Astrocyte of the spinal cord (primary cell): ENCODE measurements at places on chromosomes 7 and 10.
A peak's percentile ranks its signal among the peaks of the same experiment; 100 is the strongest.

DNA sequence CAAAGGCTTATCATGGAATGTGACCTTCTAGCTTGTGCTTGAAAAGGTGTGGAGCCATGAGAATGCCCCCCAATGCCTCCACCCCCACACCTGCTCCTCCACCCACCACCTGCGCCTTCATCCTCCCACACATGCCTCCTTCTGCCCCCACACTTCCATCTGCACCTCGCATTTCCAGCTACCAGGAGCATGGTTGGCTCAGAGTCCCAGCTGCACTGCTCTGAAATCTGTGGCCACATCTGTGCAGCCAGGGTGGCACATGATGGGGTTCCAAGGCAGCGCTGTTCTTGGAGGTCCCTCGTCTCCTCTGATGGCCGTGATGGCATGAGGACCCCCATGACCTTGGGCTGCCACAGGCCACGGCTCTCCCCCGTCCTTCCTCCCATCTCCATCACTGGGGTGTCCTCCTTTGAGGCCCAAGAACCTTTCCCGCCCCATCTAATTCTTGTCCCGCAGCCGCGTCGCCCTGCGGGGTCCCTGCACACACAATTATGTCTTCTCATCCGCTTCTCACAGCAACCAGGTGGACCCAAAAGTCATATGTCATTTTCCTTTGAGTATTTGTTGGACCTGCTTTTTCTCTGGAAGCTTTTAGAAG is 40.6 kb upstream of the CNPY1 start:
- no peak for DNase-seq

GRCh38 chr10:19580691-19581090 is 235.5 kb upstream of the PLXDC2 start:
- DNase-seq = no peak

DNA sequence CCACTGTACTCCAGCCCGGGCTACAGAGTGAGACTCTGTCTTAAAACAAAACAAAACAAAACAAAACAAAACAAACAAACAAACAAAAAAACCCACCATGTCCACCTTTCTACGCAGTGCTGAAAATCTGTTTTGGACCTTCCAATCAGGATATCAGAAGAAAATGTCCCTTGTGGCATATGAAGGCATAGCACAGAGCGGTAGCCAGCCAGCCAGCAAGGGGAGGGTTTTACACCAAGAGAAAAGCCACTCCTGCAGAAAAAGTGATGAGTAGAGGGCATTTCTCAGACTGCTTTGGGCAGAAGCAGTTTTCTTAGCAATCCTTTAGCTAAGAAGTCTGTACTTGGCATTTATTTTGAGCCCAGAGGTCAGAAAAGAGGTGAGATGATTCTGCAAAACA is 612.2 kb downstream of the TYW1 start:
- no peak for DNase-seq

DNA sequence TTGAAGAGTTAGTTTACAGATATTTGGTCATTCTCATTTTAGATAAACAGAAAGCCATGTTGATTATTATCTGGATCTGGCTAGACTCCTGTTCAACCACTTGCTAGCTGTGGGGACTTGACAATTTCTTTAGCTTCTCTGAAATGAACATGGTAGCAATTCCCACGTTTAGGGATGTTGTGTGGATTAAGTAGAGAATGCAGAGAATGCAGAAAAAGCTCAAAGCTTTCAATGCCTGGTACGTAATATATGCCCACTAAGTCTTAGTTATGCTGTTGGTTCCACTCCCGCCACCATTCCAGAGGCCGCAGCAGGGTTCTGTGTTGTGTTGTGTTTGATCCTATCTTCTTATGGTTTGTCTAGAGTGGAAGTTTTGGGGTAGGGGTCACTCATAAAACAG is 39.2 kb upstream of the RPA3 start:
- no peak for DNase-seq

- DNase-seq = peak; percentile 62
These were observed 14.0 kb upstream of the ATXN7L1 start for GRCh38 chr7:105890290-105890997.

- DNase-seq = no peak
These were observed 15.9 kb downstream of the NT5C2 start for GRCh38 chr10:103177123-103177522.

GRCh38 chr10:52779541-52780390 is 7.2 kb upstream of the MBL2 start:
- DNase-seq = peak; percentile 56

DNA sequence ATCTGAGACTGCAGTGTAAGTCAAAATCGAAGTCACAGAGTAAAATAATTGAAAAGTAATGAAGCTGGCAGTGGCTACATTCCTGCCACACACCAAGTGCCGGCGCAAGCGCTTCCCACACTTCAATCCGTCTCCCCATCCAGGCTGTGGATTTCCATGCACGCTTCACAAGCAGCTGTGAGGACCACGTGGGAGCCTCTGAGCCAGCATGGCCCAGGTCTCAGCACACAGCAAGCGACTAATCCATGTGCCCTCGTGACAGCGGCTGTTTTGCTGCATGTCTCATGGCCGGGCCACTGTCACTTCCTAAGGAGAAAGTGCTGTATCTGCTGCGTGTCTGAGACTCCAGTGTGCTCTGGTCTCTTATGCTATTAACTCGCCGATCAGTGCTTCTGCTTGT is 566.9 kb downstream of the DNAJB6 start:
- no peak for DNase-seq

GRCh38 chr7:8343556-8343955 is 81.6 kb upstream of the ICA1 start:
- DNase-seq = no peak

DNA sequence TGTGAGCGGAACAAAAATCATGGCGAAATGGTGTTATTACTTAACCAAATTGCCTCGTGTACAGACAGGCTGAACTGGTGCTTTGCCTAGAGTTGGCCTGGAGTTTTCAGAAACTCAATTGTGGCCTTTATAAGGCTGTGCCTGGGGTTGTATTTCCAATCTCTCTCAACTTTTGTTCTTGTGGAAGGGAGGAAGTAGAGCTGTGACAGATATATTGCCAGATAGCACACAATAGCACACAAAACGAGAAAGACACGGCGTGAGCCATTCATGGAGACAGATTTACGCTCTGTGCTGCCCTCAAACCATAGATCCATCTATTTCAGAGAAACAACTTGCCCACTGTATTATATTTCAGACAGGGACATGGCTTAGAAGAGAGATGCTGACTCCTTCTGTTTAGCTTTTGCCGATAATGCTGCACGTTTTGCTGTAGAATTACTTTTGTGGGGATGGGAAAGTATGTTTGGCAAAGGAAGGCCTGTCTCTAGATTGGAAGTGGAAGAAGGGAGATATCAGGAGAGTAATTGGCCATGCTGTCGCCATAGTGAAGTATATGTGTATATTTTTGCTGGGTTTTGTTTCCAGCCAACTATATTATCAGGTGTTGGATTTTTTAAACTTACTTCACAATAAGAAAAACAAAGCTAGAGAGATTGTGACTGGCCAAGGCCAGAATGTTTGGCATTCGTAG is 80.4 kb downstream of the AUTS2 start:
- DNase-seq = no peak

DNA sequence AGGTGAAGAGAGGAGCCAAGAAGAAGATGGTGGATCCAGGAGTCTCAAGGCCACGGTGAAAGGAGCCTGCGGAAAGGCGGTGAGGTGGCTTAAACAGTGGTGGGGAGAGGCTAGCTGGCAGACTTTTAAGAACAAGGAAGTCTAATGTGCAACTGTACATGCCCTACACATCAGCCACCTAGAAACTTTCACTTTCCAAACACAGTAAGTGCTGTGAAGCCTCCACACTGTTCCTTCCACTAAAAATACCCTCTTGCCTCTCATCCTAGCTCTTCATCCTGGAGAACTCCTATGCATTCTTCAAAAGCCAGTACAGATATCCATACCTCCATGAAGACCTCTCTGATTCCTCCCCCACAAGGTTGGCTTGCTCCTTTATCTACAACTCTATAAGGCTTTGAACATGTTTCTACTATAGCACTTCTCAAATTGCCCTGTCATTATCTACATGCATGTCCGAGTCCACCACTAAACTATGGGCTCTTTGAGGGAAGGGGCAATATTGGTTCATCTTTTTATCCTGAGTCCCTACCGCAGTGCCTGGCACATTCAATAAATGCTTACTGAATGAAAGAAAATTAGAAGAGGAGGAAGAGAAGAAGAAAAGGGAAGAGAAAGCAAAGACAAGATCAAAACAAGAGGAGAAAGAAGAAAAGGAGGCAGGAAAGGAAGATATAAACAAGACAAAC is 54.2 kb downstream of the DNAJC12 start:
- DNase-seq = no peak

- DNase-seq = no peak
These were observed 9.1 kb upstream of the PROSER2 start for GRCh38 chr10:11813855-11814567.

DNA sequence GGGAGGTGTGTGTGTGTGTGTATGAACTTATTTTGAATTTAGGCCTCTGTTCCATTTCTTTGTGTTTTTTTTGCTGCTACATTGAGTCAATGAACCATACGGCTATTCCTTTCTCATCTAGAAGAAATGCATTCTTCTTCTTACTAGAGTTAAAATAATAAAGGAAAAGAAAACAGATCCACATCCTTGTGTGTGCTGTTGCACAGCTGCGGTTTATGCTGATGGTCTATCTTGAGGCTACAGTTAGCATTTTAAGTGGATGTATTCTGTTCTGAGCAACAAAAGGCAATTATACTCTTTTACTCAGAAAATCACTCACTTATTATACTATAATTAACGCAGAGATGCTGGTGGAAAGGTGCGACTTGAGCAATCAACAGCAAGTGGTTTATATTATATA is 615.0 kb upstream of the MBL2 start:
- peak; percentile 35 for DNase-seq
